ENCODE measurements at places on chromosomes 3 and 15.

DNA sequence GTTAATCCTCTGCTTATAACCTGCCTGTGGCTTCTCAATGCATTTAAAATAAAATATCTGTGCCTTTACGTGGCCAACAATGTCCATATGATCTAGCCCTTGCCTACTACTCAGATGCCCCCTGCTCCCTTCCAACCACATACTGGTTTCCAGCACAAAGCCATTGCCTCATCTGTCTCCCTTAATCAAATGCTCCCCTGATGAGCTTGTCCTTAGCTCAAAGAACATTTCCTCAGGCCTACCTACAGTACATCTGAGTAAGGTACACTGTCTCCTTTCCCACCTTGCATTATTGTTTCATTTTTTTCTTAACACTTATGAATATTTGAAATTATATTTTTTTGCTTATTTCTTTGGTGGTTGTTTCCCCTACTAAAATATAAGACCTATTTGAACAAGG, 5.9 kb upstream of the TSC22D2 start:
- DNase-seq: no peak

DNA sequence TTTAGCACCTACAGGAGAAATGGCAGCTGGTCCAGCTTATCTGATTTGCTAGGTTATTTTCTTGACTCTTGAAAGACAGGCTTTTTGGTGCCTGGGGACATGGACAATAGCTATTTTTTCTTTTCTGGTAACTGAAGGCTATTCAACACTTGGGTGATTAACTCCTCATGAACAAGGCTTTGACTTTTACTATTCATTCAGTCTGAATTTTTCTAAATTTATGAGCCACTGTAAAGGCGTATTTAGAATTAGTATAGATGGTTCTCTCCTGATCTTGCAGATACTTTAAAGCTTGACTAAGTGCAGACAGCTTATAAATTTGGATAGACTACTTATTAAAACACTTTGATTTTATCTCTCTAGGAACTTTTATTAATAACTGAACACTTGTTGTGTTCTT, 18.4 kb upstream of the GFM1 start:
- DNase-seq: no peak

GRCh38 chr15:54722342-54722986, 474.3 kb downstream of the RSL24D1 start:
- no peak for DNase-seq

DNA sequence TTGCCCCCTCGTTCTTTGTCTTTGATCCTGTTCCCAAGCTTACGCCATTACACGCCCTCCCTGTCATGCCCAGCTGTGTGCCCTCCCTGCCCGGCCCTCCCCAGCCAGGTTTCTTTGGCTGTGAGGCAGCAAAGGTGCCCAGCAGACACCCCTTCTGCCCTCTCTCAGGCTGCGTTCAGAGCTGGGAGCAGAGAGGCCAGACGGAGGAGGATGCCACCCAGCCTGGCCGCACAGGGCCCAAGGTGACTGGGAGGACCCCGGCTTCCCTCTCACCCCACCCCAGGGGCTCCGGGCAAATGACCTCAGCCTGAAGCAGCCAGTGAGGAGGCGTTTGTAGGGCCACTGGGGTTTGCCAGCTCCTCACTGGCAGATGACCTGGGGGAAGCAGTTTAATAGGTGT, 30.8 kb upstream of the LACTB start:
- no peak for DNase-seq

GRCh38 chr3:57659806-57660439, 33.0 kb downstream of the DENND6A start:
- no peak for DNase-seq

DNA sequence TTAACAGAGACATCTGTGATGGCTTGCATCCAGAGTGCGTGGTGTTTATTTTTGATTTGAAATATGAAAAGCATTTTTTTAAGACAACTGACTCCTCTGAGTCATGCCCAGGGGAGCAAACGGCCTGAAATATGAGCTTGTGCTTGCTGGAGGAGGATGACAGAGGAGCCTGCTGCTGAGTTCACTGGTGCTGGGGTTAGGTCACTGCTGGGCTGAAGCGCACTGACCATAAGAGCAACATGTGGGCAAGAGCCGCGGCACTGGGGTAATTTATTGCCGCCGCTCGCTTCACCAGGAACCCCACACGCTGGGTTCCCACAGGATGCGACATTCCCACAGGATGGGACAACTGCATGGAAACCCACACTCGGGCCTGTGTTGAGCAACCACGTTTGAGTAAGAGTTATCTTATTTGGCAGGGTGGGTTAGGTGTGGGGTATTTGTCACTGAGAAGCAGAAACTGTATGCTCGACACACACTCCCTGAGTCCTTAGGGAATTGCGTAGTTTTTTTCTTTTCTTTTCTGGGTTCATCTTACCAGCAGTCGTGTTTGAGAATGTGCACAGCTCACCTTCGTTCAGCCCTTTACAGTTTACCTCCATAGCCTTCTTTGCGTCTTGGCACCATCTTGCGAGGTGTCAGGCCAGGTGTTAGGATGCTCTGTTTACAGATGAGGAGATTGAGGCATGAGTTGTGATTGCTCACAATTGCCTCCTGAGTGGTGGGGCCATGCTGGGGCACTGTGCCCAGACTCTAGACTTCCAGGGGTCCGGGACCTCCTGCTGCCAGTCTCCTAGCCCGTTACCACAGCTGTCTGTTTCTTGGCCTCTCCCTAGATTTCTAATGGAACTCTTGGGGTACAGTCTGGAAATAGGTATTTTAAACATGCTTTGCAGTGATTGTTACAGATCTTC, 60.4 kb downstream of the SMAD3 start:
- no peak for DNase-seq

- no peak for DNase-seq
Observed at GRCh38 chr3:58135712-58136543, 74.8 kb downstream of the DNASE1L3 start.

DNA sequence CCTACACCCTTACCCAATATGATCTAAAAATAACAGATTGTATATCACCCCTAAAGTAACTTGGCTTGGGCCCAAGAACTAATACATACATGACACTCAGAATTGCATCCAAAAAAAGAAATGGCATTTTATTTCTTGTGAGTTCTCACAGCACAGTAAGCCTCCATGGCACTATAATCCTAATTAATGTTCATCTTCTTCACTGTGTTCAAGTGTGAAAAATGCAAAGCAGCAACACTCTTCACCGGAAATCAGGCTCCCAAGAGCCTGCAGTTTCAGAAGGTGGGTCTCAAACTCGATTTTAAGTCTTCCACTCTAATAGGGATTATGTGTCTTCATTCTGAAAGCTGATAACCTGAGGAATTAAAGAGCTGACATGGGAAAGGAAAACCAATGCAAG, 142.8 kb upstream of the TSC22D2 start:
- no peak for DNase-seq

- no peak for DNase-seq
Observed at GRCh38 chr3:9569054-9569453, 15.4 kb upstream of the LHFPL4 start.

DNA sequence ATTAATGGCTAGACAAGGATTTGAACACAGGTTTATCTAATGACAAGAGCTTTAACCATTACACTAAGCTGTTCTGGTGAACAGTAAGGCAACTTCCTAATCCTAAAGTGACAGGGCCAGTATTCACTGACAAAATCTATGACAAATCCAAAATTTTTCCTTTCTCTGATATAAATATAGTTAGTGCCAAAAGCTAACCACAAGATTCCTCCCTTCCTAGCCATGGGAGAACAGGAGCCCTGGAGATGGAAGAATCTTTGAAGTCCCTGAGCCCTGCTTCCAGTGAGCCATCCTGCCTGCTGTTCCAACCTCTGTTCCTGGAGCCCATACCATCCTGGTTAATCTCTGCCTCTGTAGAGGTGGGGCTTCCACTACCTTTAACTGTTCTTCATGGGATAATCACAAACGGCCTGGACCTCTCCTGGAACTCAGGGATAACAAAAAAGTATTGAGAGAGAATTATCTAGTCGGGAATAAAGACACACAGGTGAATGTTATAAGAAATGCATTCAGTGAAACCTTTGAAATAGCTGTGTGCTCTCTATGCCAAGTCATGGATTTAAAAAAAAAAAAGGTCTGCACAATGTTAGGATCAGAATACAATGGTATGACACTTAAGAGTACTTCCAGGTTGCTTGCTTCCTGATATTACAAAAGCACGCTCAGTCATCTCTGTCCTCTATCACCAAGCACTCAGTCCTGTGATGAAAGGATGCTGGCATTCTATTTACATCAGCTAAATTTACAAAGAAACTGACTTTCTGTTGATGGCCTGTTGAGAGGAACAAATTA, 235.8 kb downstream of the SUCLG2 start:
- no peak for DNase-seq

GRCh38 chr3:14154276-14154675, 24.1 kb downstream of the XPC start:
- DNase-seq: no peak

GRCh38 chr3:29711255-29711771, 430.4 kb downstream of the RBMS3 start:
- DNase-seq: no peak

GRCh38 chr3:170320461-170321121, 36.9 kb upstream of the SKIL start:
- no peak for DNase-seq

DNA sequence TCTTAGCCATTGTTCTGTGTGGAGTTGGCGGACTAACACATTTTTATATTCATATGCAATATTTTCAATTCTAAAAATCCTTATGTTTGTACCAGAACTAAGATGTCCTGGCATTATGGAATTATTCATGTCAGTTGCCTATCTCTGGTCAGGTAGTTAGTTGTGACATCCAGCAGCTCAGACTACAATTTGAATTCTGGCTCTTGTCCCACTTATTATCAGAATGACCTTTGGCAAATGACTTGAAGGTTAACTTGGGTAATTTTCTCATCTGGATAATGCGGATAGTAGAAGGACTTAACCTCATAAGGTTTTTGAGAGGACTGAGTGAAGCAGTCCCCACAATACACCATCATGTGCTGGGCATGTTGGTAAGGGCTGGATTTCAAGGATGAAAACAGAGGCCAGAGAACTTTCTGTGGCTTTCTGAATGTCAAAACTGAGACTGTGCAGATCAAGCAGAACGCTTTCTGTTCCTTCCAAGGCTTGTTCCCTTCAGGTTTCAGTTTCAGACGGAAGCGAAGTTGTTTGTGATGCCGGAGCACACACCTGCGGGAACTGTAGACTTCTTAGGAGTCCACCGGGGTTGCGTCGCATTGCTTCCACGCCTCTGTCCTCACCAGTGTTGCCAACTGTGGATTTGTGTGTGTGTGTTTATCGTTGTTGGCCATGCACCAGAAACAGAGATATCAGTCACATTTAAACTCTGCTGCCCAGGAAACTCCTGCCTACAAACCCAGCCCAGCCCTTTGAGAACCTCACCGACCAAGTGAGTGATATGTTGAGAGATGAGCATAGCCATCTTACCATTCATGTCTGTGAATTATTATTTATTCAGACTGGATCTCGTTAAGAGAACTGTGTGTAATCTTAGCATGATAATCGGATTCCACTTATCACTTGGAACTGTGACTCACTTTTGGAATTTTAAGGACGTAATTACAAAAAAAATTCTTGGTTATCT, 76.0 kb downstream of the PTPRG start:
- DNase-seq: no peak

GRCh38 chr15:88018869-88019641, 237.5 kb downstream of the NTRK3 start:
- no peak for DNase-seq

DNA sequence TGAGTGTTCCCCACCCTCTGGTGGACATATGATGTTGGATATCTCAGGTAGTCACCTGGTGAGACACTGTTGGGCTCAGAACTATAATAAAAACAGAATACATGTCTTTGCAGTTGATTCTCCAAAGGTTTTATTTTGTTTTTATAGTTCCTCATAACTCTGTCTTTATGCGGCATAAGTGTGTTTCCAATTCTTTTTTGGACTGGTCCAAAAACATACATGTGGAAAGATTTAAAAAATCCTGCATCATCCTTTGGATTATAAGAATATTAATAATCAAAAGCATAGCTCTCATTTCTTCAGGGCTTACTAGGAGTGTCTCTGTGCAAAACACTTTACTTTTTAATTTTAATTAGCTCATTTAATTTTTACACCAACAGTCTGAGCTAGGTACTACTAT, 71.0 kb upstream of the ANKRD34C start:
- DNase-seq: no peak

DNA sequence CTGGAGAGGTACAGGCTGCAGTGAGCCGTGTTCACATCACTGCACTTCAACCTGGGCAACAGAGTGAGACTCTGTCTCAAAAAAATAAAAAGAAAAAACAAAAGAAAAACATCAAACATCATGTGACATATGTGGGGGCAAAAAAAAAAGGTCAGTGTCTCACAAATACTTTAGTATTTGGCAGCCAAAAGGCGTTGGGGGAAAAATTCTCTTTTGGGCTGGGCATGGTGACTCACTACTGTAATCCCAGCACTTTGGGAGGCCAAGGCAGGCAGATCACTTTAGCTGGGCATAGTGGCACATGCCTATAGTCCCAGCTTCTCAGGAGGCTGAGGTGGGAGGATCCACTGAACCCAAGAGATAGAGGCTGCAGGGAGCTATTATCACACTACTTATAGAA, 47.6 kb downstream of the TMCC1 start:
- DNase-seq: no peak

DNA sequence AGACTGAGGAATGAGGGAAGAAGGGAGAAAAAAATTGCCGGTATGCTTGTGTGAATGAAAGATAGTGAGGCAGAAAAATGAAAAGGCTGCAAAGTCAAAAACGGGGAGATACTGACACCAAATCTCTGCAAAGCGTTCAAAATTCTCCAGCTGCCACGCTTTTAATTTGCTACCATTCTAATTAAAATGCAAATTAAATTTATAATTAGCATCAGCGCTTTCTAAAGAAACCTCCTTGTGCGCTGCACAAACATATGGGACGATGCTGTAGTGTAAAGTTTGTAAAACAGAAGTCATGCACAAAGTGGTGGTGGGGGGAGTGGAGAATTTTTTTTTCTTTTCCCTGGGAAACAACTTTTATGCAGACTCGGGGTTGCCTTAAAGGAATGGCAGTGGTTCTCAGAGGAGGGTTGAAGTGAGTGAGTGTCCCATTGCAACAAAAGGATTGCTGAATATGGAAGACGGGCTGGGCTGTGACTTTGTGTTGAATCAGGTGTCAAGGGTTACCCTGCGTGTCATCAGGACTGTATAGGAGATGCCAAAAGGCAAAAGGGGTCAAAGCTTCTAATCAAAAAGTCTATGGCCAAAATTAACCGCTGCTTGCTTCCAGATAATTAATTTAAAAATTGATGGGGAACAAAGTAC, 472.2 kb downstream of the NR2F2 start:
- no peak for DNase-seq

GRCh38 chr3:128965818-128966217, 28.1 kb downstream of the CFAP92 start:
- no peak for DNase-seq

GRCh38 chr3:147387291-147387884, 19.0 kb downstream of the ZIC4 start:
- DNase-seq: no peak

DNA sequence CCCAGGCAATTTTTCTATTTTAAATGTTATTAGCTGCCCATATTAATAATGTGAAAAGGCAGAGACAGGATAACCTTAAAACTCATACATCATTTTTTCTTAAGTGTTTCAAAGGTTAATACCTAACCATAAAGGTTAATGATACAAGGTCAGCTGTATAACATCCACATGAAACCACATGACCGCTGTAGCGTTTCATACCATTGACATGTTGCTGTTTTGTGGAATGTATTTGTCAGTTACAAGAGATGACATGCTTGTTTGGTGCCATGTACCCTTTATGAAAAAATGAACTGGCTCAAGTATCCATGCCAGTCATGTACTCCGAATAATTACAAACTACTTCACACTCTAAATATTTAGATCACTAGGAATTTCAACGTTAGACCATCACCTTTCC, 207.4 kb downstream of the FMN1 start:
- DNase-seq: no peak

GRCh38 chr15:40054855-40055575, 16.0 kb upstream of the SRP14 start:
- no peak for DNase-seq
